ENCODE measurements at places on chromosomes 1 and 21.

- no peak for DNase-seq
Observed at GRCh38 chr1:20184481-20184900, 1.4 kb upstream of the UBXN10 start.

GRCh38 chr21:35924714-35925301 is 135.5 kb downstream of the SETD4 start:
- no peak for DNase-seq

- no peak for DNase-seq
Observed at GRCh38 chr21:16116798-16117197, 387.0 kb downstream of the USP25 start.

DNA sequence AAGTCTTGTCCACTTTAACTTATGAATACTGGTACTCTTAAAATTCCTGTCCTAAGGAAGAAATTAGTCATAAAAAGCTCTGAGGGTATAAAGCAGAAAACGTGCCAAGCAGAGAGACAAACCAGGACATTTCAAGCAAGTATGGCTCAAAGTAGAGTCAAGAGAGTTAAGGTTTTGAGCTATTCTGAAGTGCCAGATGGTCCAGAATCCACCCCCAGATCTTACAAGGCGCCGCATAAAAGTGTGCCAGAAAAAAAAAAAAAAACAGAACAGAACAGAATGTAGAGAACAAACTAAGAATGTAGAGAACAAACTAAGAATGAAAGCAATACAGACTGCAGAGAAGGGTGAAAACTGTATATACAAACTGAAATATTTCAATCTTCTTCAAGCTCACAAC is 12.5 kb downstream of the EPS15 start:
- no peak for DNase-seq

DNA sequence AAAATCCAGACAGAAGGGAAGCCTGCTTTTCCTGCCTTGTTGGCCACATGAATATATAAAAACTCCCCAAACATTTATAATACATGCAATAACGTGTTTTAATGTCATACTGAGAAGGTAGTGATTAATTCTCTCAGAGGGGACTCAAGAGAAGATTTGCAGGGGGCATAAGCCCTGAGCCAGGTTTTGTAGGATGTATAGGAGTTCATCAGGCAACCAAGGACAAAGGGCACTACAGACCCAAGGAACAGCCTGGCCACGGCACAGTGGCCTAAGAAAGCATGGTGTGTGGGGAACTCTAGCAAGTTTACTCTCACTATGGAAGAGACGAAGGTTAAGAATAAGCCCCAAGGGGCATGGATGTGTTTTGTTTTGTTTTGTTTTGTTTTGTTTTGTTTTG is 15.4 kb upstream of the TNNI1 start:
- no peak for DNase-seq

DNA sequence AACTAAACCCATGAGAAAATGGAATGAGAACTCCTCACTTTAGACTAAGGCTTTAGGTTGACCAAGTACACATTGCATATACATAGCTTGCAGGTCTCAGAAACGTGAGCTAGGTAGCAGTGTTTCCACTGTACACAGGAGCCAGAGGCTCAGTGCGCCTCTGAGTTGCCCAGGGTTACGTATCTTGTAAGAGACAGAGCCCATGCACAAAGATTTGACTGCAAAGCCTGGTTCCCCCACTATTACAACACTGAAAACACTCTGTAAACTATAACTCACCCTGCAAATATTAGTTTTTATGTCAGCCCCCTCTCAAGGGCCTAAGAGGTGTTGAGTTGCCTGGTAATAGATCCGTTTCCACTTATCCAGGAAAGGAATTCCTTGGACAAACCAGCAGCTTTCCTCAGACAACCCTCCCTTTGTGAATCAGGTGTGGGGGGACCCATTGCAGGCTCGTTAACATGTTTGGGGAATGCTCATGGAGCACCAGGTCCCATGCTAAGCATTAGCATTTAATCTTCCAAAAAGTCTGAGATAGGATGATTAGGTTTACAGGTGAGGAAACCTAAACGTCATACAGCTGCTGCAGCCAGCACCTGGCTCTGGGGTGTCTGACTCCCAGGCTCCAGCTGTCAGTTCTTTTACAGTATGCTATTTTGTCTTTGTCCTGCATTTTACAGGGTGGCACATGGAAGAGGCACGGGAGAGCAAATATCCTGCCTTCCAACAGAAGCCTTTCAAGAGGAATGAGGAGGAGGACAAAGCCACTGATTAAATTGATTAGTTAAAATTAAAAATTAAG is 25.7 kb downstream of the TENT5C start:
- no peak for DNase-seq

- DNase-seq, result no peak
Observed at GRCh38 chr1:22218618-22219250, 75.8 kb upstream of the WNT4 start.

- DNase-seq, result no peak
Observed at GRCh38 chr1:24294228-24294672, 24.9 kb upstream of the GRHL3 start.

GRCh38 chr1:61081686-61082310 is 563 bp upstream of the NFIA start:
- peak; percentile 42 for DNase-seq

DNA sequence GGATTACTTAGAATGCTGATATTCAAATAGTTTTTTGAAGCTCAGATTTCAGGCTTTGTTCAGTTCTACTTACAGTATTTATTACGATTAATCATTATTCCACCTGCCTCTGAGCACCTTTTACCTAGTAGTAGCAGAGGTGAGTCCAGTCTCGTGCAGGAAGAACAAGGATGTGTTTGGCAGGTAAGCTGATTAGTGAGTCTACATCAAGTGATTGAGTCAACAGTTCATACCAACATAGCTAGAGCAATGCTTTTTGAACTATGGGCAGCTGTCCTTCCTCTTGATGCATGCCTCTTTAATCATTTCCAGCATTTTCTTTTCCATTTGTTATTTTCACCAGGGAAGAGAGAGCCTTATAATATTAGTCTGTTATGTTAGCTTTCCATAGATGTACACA is 838.9 kb downstream of the USP25 start:
- DNase-seq, result no peak

GRCh38 chr21:24023936-24024335 is 1583.3 kb downstream of the MRPL39 start:
- DNase-seq, result no peak

- no peak for DNase-seq
Observed at GRCh38 chr1:221991221-221991620, 249.3 kb upstream of the DUSP10 start.
